Tongue (tissue), 3 donors: ENCODE measurements at places on chromosomes 1 and 21. TPM values are rescaled to one million over a fixed set of nuclear protein-coding genes. Genes with fewer than 3 reads are reported as not detected.

- DNase-seq: no peak
These were observed 193.9 kb upstream of the LMO4 start for GRCh38 chr1:87134625-87135328.

GRCh38 chr1:94528299-94528698, 13.3 kb downstream of the F3 start:
- DNase-seq: no peak

DNA sequence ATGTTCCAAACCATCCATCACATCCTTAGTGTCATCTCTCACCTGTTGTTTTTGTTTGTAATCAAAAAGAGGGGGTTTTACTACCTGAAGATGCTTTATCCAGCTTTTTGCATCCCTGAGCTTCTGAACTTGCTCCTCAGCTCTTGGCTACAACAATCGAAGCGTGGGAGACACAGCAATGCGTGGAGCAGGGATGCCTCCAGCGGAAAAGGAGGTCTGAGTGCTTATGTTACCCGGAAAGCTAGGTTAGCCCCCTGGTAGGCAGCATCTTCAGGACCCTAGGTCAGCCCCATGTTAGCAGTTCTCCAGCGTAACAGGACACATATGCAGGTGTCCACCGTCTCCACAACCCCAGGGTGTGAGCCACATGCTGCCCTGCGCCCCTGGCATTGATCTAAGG, 141.5 kb downstream of the RRAGC start:
- no peak for DNase-seq

GRCh38 chr1:10637400-10637799, 159.0 kb downstream of the CASZ1 start:
- DNase-seq: no peak

DNA sequence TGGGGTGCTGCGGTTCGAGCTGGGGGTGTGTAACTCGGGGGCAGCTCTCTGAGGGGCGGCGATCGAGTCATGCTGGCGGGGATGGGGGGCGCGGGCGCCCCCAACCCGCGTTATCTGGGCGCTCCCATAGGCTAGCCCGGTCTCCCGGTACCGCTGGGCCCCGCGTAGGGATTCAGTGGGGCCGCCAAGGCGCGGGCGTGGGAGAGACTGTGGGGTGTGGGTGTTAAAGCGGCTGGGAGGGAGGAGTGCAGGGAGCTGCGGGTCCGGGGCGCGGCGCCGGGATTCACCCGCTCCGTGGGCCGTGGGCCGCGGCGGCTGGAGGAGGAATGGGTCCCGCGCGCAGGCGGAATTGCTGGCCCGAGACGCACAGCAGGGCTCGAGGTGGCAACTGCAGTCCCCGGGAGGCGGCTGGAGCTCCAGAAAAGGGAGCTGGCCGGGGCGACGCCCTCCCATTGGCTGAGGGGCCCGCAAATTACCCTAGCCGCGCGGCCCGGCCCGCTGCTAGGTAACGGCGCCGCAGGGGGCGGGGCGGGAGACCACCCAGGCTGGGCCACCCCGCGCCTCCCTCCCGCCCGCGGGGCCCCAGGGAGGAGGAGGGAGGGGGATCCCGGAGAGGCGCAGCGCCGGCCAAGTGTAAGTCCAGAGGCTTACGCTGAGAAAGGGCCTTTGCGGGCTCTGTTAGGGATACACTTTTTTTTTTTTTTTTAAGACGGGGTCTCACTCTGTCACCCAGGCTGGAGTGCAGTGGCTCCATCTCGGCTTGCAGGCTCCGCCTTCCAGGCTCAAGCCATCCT, at the start of gene PTCH2:
Gene PTCH2, minus strand, starts transcription at position 392 of the 794 bp plus-strand sequence. Its CDS starts 321 bp downstream, at position 71.
- peak; percentile 91 for DNase-seq

The FGR gene
- total RNA-seq: 6.6 TPM

The FAM167B gene
- total RNA-seq: 0.31 TPM

The KAZN gene
- total RNA-seq: 12.3 TPM

DNA sequence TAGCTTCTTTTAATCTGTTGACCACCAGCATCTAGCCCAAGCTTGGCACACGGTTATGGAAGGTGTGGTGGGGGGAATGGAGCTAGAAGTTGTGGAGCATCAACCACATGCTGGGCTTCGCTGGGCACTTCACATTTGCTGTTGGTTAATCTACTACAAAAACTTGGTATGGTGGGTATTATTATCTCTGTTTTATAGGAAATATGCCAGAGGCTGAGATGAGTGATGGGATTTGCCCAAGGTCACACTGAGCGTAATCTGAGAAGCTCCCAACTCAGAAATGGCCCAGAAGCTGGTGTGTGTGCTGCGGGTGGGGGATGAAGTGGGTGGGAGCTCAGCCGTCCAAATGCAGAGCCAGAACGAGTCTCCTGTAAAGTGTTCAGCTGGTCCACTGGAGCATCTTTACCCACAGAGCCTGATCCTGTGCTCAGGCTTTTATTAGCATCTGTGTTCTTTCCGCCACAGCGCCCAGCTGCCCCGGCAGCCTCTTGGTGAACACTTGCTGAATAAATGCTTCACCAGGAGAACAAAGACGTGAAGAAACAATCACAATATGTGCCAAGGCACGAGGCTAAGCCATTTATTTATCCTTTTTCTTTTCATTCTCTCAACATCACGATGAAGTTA, 98.6 kb upstream of the JUN start:
- peak; percentile 81 for DNase-seq

The GJA8 gene
- not detected for total RNA-seq

The FAM110D gene
- 1.5 TPM for total RNA-seq

DNA sequence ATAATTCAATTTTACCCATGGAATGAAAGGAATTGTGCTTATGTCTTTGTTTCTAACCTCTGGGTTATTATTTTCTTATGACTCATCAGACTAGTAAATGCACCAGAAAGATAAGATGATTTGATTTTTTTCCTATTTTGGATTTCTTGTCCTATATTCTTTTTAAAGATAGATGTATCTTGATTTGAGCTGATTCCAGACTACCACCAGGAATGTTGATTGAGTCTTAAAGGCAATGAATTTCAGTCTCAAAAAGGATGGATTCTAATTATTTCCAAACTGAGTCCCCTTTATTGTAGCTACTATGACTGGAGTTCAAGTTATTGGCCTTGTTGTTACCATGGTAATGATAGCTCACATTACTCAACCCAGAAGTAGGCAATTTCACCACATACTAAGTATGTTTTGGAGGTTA, 95.8 kb upstream of the RGS4 start:
- no peak for DNase-seq

GRCh38 chr1:172882791-172883386, 167.9 kb downstream of the TNFSF18 start:
- DNase-seq: no peak

The AMY2A gene
- not detected for total RNA-seq

The C1orf94 gene
- total RNA-seq: not detected

DNA sequence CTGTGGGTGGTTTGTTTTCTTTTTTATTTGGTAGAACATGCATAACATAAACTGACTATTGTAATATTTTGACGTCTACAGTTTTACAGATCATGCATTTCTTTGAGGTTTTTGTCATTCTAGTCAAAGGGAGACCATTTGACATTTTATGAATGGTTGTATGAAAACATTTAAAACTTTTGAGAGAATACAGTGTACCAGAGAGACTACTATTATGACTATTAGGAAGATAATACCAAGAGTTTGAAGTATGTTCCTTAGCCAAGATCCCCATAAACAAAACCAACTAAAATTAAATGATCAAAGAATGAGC, 37.3 kb upstream of the RHOU start:
- no peak for DNase-seq
